ENCODE measurements at places on chromosomes 2 and 18.

DNA sequence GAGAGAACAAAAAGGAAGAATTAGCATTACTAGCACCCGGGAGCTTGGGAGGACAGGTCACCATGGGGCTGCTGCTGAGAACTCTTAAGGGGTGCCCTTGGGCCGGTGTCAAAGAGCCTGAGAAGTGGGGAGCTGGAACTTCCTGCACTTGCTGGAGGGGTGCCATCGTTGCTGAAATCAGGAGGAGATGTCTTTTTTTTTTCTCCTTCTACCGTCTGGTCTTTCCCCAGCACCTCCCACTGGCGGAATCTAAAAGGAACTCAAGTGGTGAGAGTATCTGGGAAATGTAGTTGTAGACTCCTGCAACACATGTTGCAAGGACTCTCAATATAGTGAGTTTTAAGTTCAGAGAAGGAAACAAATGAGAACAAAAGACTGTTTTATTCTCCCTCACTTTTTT lies 6.1 kb upstream of the AMMECR1L start:
- DNase-seq, result no peak

- DNase-seq, result no peak
These were observed 35.1 kb upstream of the KYNU start for GRCh38 chr2:142842369-142842768.

GRCh38 chr18:10519366-10519765 lies 6.5 kb upstream of the NAPG start:
- DNase-seq, result no peak

GRCh38 chr18:23824240-23824639 lies 135.0 kb downstream of the LAMA3 start:
- no peak for DNase-seq

DNA sequence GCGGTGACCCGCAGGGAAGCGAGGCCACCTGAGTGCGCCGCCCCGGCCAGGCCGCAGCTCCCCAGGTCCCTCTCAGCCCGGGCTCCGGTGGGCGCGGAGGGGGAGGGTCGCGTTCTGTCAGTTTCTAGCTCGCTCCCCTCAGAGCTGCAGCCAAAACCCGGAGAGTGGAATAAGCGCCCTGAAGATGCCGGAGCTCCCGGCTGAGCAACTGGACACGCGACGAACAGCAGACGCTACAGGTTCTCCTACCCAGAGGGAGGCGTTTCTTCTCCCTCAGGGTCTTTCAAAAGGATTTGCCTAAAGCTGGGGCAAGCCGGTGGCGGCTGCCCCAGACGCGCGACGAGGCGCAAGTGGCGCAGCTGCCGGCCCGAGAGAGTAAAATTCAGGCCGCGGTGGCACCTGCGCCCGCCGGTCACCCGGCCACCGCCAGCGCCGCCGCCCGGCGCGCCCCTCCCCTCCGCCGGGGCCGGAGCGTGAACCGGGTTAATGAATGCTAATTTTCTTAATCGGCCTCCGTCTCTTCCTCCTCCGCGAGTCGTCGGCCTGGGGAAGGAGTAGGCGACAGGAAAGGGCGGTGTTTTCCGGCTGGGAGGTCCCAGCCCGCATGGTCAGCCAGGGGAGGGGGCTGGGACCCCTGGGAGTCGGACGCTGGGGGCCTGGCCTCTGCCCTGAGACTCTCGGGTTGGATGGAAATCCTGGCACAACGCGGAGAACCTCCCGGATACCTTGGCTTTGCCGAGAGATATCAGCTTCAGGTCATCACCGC lies 845 bp upstream of the CDC42EP3 start:
- DNase-seq, result peak; percentile 69

GRCh38 chr2:218879776-218880101 lies 913 bp upstream of the WNT10A start:
- DNase-seq, result no peak

- DNase-seq, result peak; percentile 23
These were observed 99.8 kb downstream of the ZNF236 start for GRCh38 chr18:76922107-76922506.

- no peak for DNase-seq
These were observed 925.7 kb downstream of the DCDC2C start for GRCh38 chr2:4628998-4629501.

DNA sequence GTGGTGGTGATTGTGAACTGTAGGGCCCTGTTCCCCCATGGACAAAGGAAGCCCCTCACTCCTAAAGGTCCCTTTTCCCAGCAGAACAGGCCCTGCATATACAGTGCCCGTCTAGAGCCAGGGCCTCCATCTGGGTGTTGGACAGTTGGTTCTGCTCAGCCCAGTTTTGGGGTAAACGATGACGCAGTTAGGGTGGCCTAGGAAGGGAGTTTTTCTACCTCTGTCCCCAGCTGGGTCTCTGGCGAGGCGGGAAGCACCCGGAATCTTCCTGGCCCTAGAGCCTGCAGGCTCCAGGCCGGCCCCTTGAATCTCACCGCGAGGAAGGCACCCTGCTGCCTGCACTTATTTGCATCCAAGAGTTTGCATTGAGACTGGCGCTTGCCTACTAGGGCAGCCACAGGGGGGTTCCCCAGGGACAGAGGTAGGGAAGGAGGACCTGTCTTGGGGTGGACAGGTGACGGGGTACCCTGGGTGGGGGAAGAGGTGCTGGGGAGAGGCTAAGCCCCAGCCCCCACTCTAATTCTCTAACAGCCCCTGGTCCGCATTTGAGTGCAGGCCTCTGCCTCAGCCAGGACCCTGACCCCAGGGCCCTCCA lies 529 bp upstream of the MTA3 start:
- no peak for DNase-seq

DNA sequence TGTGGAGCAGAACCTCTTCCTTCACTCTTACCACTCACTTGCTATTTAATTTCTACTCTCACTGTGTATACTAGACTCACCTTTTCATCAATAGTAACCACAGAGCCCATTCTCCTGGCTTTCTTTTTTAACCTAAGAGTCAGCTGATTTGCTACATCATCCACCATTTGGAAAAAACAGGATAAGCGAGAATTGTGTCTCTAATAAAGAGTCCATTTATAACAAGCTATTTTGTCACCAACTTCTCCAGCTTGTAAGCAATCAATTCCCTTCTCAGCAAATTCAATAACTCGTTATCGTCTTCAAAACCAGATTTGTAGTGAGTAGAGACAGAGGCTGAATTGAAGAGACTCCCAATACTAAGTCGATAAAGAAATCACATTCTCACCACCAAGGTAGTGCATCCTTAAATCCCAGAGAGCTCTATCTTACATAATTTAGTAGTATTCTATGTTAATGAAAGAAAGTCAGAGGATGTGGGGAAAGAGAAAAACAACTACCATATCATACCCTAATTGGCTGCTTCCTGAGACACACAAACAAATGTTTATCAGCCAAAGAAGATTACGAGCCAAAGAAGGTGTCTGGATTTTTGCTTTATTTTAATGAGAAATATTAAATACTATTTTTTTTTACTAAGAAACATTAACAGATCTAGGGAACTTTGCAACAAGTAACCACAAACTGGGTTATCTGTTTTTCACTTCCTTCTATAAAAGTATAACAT lies 52.5 kb upstream of the SPTBN1 start:
- DNase-seq, result no peak

DNA sequence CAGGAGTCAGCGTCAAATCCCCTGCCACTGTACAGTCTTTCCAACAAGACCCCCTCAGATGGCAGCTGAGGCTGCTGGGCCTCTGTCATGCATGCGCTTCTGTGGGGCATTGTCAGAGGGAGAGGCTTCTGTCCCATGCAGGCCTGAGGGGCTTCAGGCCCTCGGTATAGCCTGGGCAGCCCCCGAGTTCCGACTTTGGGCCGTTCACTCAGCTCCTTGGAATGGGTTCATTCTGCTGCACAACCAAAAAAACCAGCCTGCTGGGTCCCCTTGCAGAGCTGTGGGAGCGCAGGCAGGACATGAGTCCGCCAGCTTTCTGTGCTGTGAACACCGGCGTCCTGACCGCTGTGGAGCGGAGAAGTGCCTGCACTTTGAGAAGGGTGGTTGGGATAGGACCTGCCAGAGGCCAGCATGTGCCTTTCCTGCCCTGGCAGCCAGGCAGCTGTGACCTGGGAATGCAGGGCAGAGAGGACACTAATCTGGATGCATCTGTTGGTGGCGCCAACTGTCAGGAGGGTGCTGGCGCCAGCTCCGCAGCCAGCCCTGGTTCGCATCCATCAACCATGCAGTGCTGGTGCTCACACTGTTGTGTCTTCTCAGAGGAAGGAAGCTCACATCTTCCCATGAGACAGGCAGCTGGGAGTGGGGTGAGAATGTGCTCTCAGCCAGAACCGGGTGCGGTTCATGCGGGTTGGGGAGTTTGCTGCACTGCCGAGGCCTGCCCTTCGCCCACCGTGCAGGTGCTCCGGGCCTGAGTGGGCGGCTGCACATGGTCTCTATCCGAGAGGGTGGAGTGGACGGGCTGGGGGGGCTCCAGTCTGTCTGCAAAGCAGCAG lies 14.3 kb downstream of the ARHGEF4 start:
- DNase-seq, result no peak

DNA sequence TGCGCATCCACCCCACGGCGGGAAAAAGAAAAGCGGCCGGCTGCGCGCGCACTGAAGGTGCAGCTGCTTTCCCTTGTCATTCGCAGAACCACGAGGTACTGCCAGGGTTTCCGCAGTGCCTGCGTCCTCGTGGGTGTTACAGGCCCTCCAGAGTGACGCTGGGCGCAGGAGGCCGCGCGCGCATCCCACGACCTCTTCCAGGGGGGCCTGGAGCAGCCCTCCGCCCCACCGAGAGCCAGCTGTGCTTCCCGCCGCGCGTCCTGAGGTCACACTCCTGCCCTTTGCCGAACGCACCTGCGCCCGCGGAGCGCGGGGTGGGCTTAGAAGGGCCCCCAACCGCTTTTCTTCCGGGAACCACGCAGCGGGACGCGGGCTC lies 378 bp upstream of the IAH1 start:
- peak; percentile 56 for DNase-seq

DNA sequence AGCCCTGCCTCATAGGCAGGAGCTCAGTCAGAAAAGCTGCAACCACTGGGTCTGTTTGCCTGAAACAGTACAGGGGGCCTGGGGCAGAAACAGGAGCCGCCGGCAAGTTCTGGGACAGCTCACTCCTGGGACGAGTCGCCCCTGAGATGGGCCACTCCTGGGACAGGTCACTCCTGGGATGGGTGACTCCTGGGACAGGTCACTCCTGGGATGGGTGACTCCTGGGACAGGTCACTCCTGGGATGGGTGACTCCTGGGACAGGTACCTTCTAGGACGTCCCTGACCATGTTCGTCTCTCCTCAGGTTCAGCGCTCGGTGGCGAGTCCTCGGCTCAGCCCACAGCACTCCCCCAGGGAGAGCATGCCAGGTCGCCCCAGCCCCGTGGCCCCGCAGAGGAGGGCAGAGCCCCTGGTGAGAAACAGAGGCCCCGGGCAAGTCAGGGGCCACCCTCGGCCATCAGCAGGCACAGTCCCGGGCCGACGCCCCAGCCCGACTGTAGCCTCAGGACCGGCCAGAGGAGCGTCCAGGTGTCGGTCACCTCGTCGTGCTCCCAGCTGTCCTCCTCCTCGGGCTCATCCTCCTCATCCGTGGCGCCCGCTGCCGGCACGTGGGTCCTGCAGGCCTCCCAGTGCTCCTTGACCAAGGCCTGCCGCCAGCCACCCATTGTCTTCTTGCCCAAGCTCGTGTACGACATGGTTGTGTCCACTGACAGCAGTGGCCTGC lies 51.8 kb downstream of the NTSR2 start:
- DNase-seq, result no peak

GRCh38 chr2:112433932-112434730 lies 686 bp upstream of the RGPD8 start:
- DNase-seq, result no peak

DNA sequence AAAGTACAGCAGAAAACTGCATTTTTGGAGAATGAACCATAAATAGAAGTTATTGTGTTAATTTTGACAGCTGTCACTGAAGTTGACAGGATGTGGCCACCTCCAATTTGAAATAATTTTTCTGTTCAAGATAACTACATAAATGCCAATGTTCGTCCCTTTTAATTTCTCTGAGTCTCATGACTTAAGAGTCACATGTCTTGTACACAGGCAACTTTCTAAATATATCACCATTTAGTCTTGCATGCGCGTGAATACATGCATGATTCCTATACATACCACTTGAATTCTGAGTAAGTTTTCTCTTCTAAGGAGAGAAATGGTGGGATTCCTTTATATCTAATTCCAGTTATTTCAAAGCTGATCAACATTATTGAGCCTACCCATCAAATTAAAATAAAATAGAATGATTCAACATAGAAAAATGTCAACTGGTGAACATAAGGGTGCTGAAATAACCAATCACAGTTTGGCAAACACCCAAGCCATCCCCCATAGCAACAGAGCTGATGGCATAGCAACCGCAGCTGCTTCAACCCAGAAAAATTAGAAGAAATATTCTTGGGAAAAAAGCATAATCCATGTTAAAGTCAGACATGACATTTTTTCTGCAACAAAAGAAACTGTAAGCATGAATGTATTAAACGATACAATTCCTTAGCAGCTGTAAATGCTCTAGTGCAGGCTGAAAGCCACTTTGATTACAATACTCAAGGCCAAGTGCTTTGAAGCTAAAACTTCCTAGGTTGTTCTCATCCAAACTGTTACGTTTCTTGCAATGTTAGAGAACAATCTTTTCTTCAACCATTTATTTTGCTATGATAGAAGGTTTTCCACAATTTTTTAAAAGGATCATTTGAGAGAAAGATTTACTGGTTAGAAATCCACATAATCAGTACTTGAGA lies 282.7 kb downstream of the DLGAP1 start:
- DNase-seq, result no peak

DNA sequence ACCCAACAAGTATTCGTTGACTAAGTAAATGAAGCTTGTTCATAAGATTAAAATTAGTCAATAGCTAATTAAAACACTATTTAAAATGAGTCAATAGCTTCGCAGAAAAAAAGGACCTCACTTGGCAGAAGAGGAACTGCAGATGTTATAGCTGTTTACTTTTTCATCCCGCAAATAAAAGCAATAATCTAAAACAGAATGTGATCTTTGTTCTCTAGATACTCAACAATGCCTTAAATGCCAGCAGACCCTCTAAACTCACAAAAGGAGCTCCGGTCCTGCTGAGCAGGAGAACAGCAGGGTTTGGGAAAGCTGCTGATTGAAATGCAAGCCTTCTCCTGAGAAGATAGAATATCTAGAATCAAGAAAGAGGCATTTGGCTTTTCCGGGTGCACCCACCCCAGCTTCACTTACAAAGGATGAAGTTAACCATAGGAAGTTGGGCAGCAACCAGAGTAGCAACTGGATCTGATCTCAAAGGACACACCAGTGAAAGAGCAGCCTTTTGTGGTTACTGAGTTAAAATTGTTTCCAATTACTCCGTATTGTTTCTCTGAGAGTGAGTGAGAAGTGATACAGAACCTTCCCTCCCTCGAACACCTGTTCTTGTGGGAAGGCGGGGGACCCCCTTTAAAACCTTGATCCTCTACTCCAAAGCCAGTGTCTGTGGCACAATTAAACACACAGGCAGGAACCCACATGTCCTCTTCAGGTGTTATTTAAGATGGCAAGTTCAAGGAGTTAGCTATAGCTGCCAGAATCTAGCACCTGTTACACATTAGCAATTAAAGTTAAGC lies 6.8 kb downstream of the CCBE1 start:
- no peak for DNase-seq

- DNase-seq, result no peak
These were observed 81.9 kb downstream of the MOGAT1 start for GRCh38 chr2:222753251-222753824.
